Articular chondrocyte of knee joint (primary cell): ENCODE measurements at places on chromosomes 16 and 17. TPM values are rescaled to one million over a fixed set of nuclear protein-coding genes. Genes with fewer than 3 reads are reported as not detected.

TEX14 gene
- under 0.01 TPM in 1 of 2 replicates, not detected in the other for total RNA-seq

PAFAH1B1 gene
- 140 and 166 TPM in 2 replicates for total RNA-seq

SLC6A2 gene
- total RNA-seq: not detected in 2 replicates

MT3 gene
- not detected in 2 replicates for total RNA-seq
